ENCODE measurements at places on chromosomes 12 and 14.
A peak's percentile ranks its signal among the peaks of the same experiment; 100 is the strongest.

GRCh38 chr12:84924981-84925380, 12.4 kb upstream of the SLC6A15 start:
- no peak for DNase-seq

DNA sequence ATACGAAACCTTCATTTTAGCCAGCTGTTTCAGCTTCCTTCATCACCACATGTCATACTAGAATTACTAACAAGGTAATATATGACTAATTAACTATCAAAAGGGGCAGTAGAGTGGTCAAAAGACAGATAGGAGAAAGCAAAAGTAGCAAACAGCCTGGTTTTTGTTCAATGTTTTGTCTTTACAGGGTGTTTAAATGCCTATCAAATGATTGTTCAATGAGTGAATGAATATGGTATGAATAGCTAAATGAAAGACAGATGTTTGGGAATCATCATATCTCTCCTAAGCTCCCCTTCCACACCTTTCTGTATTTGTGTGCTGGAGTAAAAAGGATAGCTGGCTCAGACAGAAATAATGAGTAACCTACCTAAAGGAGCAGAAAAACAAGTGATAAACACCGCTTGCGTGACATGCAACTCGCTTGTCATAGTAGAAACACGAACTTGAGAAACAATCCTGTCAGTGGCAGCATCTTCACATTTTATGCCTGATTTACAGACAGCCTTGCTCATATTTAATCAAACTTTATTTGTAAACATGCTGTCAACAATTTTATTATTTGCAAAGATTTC, 34.2 kb downstream of the ABCC9 start:
- DNase-seq: no peak

- DNase-seq: peak; percentile 59
These were observed 186.4 kb upstream of the PRMT8 start for GRCh38 chr12:3304436-3305165.

GRCh38 chr14:94555991-94556390, 5.3 kb upstream of the SERPINA4 start:
- no peak for DNase-seq

DNA sequence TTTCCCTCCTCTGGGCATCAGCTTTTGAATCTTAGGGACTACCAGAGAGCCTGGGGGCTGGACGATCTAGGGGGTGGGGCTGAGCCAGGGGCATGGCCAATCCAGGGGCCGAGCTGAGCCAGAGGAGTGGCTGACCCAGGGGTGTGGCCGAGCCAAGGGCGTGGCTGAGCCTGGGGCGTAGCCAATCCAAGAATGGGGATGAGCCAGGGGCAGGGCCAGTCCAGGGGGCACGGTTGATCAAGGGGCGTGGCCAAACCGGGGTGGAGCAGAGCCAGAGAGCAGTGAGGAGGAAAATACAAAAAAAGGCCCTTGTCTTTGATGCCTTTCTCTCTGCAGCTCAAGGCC, 219.3 kb upstream of the NOS1 start:
- DNase-seq: no peak

Measured in HFF-Myc (cell line).